Hepatic stellate cell (primary cell): ENCODE measurements at places on chromosomes 12 and 14.
A peak's percentile ranks its signal among the peaks of the same experiment; 100 is the strongest.

DNA sequence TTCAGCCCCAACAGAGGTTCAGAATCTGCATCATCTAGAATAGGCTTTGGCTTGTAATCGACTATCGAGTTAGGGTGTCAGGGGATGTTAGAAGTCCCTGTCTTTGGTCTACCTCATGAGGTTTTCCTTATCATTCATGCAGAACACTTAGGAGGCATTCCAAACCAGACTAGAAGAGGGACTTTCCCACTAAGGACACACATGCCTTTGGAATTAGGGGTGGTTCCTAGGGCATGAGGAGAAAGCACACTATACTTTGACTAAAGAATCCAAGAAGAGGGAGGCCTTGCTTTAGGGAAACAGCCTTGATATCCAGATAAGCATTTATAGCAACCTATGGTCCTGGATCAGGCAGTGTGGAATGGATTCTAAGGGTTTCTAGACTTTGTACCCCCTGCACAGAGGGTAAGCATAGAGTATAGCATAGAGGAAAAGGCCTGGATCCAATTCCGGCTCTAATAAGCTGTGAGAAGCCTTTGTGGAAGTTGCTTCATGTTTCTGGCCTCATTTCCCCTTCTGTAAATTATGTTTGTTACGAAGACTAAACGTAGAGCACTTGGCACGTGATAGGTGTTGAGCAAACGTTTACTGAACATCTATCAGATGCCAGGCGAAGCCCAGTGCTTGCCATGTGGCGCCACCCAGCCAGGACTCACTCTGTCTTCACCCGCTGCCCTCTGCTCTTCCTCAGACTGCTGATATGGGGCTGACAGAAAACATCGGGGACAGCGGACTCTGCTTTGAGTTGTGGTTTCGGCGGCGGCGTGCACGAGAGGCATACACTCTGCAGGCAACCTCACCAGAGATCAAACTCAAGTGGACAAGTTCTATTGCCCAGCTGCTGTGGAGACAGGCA is 13.2 kb downstream of the ZNF219 start:
- DNase-seq: peak; percentile 88

- no peak for DNase-seq
Observed at GRCh38 chr14:31118892-31119291, 88.7 kb downstream of the HECTD1 start.

DNA sequence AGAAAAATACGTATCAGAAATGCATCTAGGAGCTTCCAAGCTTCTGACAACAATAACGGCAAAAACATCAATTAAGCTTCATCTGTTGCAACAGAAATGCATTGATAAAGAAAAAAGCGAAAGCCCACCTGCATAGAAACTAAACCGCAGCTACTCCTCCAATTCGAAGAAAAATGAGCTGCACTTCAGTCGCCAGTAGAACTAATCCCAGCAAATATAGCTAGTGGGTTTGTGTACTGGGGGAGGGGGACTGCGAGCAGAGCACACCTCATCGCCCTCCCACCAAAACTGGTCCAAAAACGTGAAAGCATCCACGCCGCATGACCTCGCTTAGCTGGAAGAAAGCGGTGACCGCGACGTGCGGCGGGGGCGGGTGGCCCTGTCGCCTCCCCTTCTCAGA is 1.2 kb downstream of the SLC35F4 start:
- no peak for DNase-seq

DNA sequence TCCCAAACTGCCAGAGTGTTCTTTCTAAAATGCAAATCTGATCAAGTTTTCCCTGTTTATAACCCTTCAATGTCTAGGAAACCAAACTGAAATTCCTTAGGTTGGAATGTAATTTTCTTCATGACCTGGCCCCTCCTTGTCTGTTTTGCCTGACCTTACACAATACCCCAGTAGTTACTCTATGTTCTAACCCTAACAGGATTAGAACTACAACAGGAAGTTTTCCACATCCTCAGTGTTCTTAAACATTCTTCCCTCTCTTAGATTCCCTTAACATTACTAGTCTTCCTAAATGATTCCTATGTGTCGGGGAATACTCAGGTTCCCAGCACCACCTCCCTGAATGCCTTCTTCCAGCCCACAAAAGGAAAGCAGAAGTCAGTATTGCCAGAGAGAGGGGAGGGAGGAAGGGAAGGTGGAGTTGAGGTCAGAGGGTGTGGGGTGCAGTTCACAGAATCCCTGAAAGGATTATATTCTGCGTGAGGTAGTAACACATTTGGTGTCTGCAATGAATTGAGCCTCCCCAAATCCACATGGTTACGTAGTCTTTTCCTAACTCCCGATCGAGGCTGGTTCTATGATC is 72.6 kb downstream of the BBS10 start:
- no peak for DNase-seq

GRCh38 chr14:102283631-102284129 is 21.3 kb downstream of the MOK start:
- no peak for DNase-seq
